ENCODE measurements at places on chromosomes 11 and 22.

DNA sequence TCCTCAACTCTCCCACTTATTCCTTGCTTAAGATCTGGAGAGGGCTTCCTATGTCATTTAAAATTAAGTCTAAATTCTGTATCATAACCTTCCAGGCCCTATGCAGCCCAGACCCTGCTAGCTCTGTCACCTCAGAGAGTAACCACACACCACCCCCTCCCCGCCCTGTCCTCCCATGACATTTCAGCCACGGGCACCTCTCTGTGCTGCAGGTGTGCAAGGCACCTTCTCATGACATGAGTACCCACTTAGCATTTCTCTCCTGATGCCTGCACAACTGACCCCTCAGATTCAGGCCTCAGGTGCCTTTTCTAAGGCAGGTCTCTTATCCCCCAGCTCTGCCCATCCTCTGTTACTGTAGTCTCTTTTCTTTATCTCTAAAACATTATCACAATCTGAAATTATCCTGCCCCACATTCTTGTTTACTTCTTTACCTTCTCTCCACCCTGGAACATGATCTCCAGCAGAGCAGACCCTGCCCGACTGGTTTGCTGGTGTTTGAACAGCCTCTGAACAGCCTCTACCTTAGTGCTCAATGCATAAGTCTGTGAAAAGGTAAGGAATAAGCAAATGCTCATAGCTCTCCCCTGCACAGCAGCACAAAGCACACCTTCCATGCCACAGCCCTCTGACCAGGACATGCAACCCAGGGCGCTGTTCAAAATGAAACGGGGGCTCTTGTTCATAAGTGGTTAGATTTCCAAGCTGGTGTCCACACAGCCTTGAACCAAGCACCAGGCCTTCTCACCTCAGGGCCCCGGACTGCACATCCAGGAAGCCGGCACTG is 196.1 kb upstream of the B3GAT1 start:
- no peak for DNase-seq

DNA sequence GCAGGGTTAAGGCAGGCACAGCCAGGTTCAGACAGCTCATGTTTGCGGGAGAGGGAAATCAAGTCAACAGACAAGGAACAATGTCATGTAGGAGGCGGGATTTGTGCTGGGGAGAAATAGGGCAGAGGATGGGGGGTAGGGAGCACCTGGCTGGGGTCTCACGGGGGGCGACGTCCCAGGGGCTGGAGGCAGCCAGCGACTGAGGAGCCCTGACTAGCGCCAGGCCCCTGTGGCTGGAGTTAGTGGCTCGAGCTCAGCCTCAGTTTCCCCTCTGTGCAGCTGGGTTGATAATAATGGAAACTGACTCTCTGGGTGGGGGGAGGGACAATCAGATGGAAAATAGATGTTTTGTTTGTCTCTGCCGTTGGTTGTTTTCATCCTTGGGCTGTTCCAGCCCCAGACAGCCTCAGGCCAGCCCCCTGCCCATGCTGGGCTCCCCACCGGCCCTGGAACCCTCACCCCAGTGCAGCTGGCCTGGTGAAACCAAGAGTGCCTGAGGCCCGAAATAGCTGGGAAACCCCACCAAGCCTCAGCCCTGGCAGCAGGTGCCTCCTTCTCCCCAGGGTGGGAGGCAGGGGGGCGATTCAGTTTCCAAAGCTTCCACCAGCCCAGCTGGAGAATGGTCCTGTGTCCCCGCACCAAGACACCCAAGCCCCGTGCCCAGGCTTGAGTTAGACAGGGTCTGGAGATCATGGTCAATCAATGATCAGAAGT is 44.1 kb downstream of the IGLL5 start:
- DNase-seq = no peak

- no peak for DNase-seq
Observed at GRCh38 chr22:37918580-37919270, 12.6 kb downstream of the MICALL1 start.

DNA sequence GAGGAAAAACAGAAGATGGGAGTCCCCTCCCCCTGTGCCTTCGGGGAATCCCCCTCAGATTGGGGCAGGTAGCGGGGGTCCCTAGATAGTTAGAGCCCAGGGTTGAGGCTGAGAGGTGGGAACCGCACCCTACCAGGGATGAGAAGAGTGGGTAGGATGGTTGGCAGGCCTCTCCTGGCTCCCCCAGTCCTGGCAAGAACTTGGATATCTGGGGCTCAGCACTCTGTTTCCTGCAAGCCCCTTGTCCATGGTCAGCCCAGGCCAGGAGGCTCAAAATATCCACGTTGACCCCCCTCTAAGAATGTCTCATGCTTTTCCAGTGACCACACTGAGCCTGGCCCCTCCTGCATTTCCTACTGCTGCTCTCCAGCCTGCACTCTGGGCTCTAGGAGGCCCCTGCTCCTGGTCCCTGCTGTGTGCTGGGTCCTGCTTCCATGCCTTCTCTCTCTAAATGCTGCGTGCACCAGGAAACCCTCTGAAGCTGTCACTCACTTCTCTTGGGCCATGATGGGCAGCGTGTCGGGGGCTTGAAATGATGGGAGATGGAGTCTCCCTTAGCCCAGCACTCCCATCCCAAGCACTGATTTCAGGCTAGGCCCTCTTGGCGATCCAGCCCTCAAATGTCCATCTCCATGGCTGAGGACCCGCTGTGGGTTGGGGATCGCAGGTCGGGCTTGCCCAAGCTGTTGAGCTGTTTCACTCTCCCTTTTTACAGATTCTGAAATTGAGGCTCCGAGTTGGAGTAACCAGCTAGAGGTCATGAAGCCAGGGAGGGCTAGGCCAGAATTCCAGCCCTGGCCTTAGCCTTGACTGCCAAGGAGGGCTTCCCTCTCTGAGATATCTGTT is 2.0 kb downstream of the MAP3K11 start:
- no peak for DNase-seq

DNA sequence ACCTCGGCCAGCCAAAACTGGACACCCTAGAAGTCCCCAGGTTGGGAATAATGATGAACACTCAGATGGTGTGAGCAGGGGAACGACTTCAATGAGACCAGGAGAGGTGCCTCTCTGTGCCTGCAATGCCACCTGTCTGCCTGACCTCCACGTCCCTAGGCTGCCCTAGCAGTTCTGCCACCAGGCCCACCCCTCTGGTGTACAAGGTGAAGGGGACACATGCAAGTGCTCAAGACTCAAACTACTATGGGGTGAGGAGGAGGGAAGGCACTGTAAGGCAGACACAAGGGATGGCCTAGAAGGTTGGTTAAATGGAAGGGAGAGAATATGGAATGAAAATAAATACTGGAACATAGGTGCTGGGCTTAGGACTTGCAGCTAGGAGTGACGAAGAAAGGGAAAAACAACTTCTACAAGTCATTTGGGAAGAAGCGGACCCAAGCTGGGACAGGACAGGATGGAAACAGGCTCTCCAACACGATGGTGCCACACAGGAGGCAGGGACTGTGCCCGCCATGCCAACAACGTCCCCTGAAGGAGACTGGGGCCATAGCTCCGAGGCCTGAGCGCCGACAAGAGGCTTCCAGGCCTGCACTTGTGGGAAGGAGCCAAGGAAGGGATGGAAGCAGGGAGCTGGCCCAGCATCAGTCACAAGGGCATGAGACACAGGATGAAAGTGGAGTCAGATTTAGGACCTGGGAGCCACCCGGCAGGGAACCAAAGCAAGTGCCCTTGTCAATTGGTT is 18.5 kb downstream of the SERPIND1 start:
- DNase-seq = no peak
